ENCODE measurements at places on chromosomes 4 and X. TPM values are rescaled to one million over a fixed set of nuclear protein-coding genes. Genes with fewer than 3 reads are reported as not detected.

DACH2 gene
- total RNA-seq, result not detected

DNAAF6 gene
- total RNA-seq, result not detected

SYN1 gene
- not detected for total RNA-seq

SHROOM4 gene
- 1.7 TPM for total RNA-seq

ARHGAP6 gene
- total RNA-seq, result 0.54 TPM

ERAS gene
- not detected for total RNA-seq

ATXN3L gene
- total RNA-seq, result not detected

FGFR3 gene
- total RNA-seq, result 0.97 TPM

EREG gene
- total RNA-seq, result 4.4 TPM

RNF212 gene
- 2.5 TPM for total RNA-seq

GPRASP1 gene
- 0.54 TPM for total RNA-seq

TGIF2LX gene
- not detected for total RNA-seq

GRID2 gene
- not detected for total RNA-seq

ATP8A1 gene
- 0.11 TPM for total RNA-seq

RNF128 gene
- total RNA-seq, result 0.54 TPM

SHOX gene
- total RNA-seq, result not detected

GAGE1 gene
- not detected for total RNA-seq

SPATA18 gene
- 14.3 TPM for total RNA-seq

MAGEB17 gene
- total RNA-seq, result not detected

ZIC3 gene
- not detected for total RNA-seq

Measured in GM23248 (cell line).